Activated CD8-positive, alpha-beta memory T cell treated with anti-CD3 and anti-CD28 coated beads for 1 hour (primary cell): ENCODE measurements at places on chromosomes 2 and 18.

GRCh38 chr2:234305846-234306245 lies 191.0 kb downstream of the ARL4C start:
- DNase-seq = no peak

DNA sequence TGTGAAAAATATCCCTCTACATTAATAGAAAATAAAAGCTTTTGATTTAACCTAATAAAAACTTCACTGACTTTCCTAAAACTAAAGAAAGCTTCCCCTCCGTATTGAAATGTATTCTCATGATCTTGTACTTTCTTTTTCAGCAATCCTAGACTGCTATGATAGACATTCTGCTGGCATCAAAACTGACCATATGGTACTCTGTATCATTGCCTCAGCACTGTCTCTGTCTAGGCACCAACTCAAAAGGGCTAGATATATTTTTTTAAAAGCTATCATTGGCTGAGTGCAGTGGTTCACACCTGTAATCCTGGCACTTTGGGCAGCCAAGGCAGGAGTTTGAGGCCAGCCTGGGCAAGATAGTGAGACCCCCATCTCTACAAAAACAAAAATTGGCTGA lies 32.9 kb downstream of the CDKL4 start:
- no peak for DNase-seq

DNA sequence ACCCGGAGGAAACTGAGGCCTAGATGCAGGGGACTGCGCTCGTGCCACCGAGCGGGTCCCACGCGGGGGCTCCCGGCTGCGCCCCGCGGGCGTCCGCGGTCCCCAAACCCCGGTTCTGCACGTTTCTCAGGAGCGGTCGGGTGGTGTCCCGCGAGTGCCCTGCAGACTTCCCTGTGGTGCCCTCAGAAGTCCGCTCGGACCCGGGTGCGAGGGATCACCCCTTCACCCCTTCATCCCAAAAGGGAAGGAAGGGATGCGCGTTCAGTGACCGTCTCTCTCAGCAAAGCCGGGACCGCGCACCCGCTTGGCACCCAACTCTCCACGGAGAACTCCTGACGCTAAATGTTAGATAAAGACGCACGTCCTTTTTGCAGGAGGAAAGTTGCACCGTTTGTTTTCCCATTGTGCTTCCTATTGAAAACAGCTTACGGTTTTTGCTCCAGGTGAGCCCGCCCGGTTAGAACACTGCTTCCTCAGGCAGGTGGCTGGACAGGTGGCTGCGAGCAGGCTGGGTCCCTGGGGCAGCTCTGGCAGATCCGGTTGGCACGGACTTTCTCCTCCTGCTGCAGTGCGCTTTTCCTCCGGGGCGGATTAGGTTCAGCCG lies 779 bp downstream of the DGKD start:
- DNase-seq = no peak

DNA sequence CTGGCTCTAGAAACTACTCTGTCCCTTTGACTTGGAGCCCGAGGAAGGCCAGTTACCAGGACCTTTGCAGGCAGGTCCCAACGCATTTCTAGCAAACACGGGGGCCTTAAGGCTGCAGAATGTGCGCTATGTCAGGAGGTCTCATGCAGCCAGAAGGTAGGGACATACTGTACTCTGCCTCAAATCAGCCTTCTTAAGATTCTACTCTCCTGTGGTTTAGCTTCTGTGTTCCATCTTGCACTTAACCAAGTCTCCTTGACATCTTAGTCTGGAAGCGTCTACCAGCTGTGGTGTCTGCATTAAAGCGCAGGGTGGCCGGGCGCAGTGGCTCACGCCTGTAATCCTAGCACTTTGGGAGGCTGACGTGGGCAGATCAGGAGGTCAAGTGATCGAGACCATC lies 65.5 kb downstream of the STEAP3 start:
- no peak for DNase-seq
